ENCODE measurements at places on chromosomes 7 and 10.

- peak; percentile 35 for DNase-seq
Measured at GRCh38 chr10:14084875-14085274, 245.8 kb downstream of the FRMD4A start.

DNA sequence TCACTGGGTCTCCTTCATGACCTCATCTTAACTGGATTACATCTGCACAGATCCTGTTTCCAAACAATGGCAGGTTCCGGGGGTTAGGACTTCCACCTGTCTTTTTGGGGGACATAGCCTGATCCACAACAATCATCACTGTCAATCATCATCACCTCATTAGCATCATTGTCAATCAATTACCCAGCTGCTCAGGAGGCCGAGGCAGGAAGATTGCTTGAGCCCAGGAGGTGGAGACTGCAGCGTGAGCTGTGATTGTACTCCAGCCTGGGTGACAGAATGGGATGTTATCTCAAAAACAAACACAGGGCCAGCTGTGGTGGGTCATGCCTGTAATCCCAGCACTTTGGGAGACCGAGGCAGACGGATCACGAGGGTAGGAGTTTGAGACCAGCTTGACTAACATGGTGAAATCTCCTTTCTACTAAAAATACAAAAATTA lies 18.7 kb downstream of the AMZ1 start:
- no peak for DNase-seq

- DNase-seq: no peak
Measured at GRCh38 chr10:64344211-64344610, 823.0 kb downstream of the REEP3 start.

- peak; percentile 98 for DNase-seq
Measured at GRCh38 chr10:103739039-103739764, 116.2 kb downstream of the SH3PXD2A start.

DNA sequence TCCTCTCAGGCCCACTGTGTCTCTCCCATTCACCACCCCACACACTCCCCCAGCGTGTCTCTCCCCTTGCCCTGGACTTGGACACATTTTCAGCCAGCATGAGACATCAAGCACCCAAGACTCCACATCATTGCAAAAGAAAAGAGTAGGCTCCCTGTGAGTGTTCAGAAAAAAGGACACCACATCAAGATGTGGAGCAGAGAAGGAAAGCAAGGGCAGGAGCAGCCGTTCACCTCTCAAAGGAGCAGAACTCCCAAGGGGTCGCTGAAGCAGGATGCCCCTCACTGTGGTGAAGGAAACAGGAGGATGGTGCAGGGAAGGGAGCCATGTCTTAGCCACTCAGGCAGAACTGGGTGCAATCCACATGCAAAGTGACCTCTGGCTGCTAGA lies 89.9 kb upstream of the MACROH2A2 start:
- no peak for DNase-seq

DNA sequence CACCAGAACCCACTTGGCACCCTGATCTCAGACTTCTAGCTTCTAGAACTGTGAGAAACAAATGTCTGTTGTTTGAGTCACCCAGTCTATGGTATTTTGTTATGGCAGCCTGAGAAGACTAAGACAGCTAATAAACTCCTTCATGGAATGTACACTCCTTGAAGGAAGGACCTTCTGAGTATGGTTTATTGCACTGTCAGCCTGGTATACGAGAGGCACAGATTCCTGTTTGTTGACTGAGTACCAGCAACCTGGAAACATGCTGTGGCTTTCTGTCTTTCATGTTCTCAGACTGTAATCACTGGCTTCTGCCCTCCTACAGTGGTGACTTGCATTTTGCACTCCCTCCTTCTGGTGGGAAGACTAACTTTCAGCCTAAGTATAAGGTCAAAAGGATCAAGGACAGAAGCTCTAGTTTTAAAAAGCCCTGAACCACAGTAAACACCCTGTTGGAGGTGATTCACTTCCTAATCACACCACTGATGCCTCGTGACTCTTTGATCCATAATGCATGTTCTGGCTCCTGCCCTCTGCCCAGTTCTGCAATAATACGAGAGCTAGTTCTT lies 319.0 kb upstream of the NPSR1 start:
- DNase-seq: peak; percentile 52

DNA sequence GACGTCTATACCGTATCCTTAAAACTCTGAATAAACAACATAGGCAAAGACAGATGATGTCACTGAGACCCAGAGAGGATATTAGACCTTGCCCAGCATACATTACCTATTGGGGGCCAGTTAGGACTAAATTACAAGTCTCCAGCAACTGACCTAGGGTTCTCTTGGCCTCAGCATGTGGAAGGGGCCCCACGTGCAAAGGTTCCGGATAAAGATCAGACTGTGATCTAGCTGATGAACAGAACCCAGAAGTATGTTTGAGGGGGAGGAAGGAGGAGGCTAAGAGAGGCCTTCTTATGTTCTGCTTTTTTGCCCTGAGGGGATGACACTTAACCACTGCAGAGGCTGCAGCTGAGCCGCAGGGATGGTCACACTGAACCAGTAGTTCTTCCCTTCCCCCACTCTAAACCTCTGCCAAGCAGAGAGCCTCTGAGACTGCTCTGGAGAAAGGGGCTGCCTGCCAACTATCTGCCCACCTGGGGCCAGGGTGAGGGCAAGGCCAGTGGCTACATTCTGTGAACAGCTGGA lies 24.0 kb upstream of the KMT2C start:
- DNase-seq: no peak

GRCh38 chr7:37430640-37431039 lies 18.0 kb downstream of the ELMO1 start:
- no peak for DNase-seq

GRCh38 chr7:138565451-138566114 lies 105.5 kb downstream of the TRIM24 start:
- peak; percentile 24 for DNase-seq

DNA sequence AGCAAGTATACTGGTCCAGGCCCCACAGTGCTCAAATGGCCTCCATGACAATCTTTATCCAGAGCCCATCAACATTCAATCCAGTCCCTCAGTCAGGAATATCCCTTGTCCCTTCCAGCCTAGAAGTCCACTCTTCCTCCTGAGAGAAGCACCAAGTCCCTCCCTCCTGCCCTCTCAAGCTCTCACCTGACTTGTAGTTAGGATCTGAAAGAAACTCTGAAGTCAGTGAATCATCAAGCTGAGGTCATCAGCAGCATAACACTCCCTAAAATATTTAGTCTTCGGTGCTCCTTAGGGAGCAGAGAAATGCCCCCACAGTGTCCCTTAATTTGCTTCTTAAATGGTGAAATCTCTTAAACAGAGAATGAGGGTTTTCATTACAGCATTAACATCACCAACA lies 31.0 kb downstream of the GRM8 start:
- DNase-seq: no peak

DNA sequence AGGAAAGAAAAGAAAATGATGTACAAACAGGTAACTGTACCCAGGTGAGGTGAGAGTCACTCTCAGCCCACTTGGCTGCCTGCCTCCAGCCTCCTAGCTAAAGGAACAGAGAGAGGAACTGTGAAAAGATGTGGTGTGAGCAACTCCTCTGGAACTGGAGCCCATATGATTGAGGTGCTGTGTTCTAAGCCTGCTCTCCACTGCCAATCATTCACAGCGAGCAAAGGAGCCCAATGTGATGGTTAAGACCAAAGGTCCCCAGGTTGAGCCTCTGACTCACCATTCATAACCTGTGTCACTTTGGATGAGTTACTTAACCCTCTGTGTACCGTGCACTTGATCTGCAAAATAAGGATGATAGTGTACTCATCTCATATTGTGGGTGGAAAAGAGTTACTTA lies 868.1 kb upstream of the AUTS2 start:
- DNase-seq: no peak

DNA sequence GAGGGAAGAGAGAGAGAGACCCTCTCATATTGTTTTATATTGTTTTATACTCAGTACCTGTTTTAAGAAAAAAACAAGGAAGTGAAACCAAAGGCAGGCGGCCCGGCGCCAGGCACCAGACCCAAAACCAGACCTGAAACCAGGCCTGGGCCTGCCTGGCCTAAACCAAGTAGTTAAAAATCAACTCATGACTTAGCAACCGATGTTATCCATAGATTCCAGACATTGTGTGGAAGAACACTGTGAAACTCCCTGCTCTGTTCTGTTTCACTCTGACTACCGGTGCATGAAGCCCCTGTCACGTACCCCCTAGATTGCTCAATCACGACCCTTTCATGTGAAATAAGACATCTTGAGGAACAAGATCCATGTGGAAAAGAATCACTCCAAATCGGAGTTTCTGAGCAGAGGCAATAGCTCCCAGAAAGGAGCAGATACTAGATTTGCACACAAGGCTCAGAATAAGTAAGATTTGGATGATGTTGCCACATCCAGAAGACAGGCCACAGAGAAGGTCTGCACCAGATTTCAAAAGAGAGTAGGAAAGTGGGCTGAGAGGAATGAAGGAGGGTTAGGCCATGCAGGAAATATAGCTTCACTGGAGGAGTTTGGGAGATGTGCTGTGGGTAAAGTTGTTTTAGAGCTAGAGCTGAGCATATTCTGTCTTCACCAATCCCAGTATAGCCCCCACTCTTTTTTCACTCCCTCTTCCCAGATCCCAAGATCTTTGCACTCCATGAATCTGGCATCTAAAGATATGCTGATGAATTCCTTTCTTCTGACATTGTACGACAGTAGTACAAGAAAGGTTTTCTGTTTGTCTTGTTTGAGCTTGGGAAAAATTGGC lies 8.8 kb upstream of the ZNF248 start:
- DNase-seq: no peak

DNA sequence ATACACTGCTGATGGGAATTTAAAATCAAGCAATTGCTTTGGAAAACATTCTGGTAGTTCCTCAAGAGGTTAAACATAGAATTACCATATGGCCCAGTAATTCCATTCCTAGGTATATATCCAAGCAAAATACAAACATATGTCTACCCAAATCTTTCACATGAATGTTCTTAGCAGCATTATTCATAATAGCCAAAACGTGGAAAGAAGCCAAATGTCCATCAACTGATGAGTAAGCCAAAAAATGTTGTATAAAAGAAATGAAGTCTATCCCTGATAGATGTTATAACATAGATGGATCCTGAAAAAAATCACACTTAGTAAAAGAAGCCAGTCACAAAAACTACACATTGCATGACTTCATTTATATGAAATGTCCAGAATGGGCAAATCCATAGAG lies 893.0 kb downstream of the SORCS3 start:
- DNase-seq: no peak

DNA sequence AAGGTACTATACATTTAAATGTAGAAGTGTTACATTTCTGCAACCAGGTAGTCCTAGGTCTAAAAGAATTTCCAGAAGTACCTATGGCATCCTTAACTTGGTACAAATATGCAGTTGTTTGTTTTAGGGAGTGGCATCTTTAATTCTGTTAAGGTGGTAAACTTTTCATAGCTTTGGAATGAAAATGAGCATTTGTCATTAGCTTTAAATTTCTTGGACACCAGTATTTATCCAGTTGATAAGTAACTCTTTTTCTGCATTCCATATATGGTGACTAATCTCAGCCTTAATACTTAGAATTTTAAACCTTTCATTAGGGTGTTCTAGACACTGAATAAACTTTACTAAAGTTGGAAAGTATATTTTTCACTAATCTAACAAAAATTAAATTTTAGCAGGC lies 10.8 kb downstream of the SLF2 start:
- DNase-seq: no peak

DNA sequence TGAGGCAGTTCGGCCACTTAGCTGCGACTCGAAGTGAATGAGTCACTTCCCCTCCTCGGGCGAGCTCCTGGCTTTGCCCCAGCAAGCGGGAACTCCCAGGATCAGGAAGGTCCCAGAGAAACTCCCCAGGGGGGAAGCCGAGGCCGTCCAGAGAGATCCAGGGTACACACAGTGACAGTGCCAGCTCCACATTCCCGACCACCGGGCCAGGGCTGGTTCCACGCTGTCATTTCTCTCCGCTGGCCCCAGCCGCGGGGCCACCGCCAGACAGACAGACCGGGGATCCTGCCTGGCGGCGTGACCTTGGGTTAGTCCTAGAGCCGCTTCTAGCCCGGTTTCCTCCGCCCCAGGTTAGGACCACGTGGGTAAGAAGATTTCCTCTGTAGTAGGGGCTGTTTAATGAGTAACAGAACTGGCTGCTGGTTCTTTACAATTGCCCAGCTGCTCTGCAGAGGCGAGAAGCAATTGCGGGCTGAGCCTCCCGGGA lies 463 bp upstream of the UPP1 start:
- DNase-seq: peak; percentile 97

GRCh38 chr10:10702211-10702610 lies 315.5 kb upstream of the CELF2 start:
- DNase-seq: no peak

- peak; percentile 10 for DNase-seq
Measured at GRCh38 chr7:143892527-143893300, 9.3 kb downstream of the TCAF1 start.

Measured in fibroblast of skin of abdomen (primary cell).